Osteoblast (primary cell): ENCODE measurements at places on chromosomes 12 and 14. TPM values are rescaled to one million over a fixed set of nuclear protein-coding genes. Genes with fewer than 3 reads are reported as not detected.

- no peak overlapping the region for H3K27ac ChIP-seq
- DNase-seq: no peak
- H3K4me1 ChIP-seq: no peaks in the 10 kb centered on the region
- no peak overlapping the region for H3K4me3 ChIP-seq
Measured at GRCh38 chr14:101179691-101180211, 276.2 kb upstream of the RTL1 start.

- H3K4me1 ChIP-seq: no peaks in the 10 kb centered on the region
- no peaks in the 10 kb centered on the region for H3K36me3 ChIP-seq
Measured at GRCh38 chr12:94165138-94165537, 16.8 kb downstream of the PLXNC1 start.

Gene METTL3
- total RNA-seq: 30.4 and 30.9 TPM in 2 replicates

DNA sequence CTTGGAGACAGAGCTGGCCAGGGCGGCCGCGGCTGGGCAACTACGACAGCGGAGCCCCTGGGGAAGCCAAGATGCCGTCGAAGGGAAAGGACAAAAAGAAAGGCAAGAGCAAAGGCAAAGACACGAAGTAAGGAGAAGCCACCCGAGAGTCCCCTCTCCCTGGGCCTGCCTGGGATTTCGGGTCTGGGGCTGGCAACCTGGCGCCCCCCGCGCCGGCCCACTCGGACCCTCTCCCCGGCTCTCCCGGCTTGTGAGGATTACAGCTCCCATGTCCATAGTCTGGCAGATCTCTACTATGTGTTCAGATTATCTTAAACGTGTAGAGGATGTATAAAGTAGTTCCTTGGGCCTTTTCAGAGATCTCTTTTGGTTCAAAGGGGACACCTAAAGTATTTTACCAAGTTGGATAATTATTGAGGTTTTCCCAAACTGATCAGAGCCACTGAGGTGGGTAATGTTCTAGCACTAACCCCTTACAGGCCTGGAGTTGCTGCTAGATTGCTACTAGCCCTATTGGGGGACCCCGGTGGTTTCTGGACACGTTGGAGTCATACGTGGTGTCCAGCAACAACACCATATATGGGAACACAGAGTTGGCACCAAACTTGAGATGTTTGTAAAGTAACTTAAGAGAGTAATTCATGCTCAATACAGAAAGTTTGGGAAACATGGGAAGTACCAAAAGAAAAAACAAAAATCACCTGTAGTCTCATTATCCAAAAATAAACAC lies 424 bp downstream of the BBOF1 start:
- DNase-seq: peak; percentile 85
- H3K4me1 ChIP-seq: peaks cover 6% of the 10 kb centered on the region
- H3K27me3 ChIP-seq: no peaks in the 10 kb centered on the region
- no peaks in the 10 kb centered on the region for H3K36me3 ChIP-seq
- peak overlapping the region; percentile 99 for H3K27ac ChIP-seq
- H3K4me3 ChIP-seq: peak overlapping the region; percentile 99

Gene RHEBL1
- 0.72 and 0.88 TPM in 2 replicates for total RNA-seq

- H3K4me3 ChIP-seq: no peak overlapping the region
- no peaks in the 10 kb centered on the region for H3K27me3 ChIP-seq
- H3K36me3 ChIP-seq: no peaks in the 10 kb centered on the region
- peaks cover 20% of the 10 kb centered on the region for H3K4me1 ChIP-seq
- H3K27ac ChIP-seq: no peak overlapping the region
- DNase-seq: no peak
Measured at GRCh38 chr14:50608302-50608851, 48.4 kb downstream of the ATL1 start.

DNA sequence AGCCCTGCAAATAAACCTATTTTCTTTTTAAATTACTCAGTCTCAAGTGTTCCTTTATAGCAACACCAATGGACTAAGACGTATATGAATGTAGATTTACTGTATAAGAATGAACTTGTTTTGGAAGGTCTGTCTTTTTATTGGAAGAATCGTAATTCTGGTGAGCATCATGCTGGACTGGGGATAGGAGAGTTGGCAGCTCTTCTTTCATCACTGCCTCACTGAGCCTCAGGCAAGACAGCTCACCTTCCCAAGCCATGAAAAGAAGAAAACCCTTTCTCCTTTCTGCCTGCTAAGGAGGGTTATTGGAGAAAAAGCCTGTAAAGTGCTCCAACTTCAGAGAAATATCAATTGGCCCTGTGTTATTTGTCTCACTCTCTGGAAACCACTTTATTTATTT lies 9.1 kb upstream of the RNF34 start:
- peaks cover 5% of the 10 kb centered on the region for H3K4me1 ChIP-seq
- H3K4me3 ChIP-seq: no peak overlapping the region
- H3K27me3 ChIP-seq: no peaks in the 10 kb centered on the region
- H3K27ac ChIP-seq: no peak overlapping the region
- no peak for DNase-seq

- H3K27me3 ChIP-seq: no peaks in the 10 kb centered on the region
- H3K27ac ChIP-seq: no peak overlapping the region
- DNase-seq: no peak
- H3K4me3 ChIP-seq: no peak overlapping the region
Measured at GRCh38 chr12:69844836-69845235, 19.8 kb downstream of the MYRFL start.

Gene LRRK2
- 5.0 and 5.1 TPM in 2 replicates for total RNA-seq

DNA sequence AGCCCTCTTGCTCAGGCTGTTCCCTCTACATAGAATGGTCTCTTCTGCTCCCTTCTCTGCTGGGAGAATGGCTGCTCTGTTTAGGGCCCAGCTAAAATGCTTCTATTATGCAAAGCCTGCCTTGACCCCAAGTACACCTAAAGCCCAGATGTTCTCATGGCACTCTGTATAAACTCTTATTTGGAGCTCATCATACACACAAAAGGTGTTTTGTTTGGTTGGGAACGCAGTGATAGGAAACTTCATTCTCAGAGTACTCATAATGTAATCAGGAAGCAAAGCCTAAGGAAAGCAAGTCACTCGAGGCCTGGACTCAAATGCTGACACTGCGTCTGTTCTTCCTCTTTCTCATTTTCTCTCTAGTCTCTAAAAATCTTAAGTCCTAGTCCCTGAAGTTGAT lies 38.2 kb upstream of the SYCP3 start:
- H3K4me1 ChIP-seq: peaks cover 7% of the 10 kb centered on the region
- no peak for DNase-seq
- peaks cover 10% of the 10 kb centered on the region for H3K36me3 ChIP-seq
- H3K4me3 ChIP-seq: no peak overlapping the region
- H3K27ac ChIP-seq: no peak overlapping the region
- H3K27me3 ChIP-seq: no peaks in the 10 kb centered on the region

Gene WIF1
- under 0.01 TPM in 1 of 2 replicates, not detected in the other for total RNA-seq
